Activated CD8-positive, alpha-beta memory T cell treated with anti-CD3 and anti-CD28 coated beads, Interleukin-2, amount 50 U/mL, for 48 hours (primary cell): ENCODE measurements at places on chromosomes 3 and 15.

GRCh38 chr15:38698254-38698653 lies 133.6 kb upstream of the RASGRP1 start:
- no peak for DNase-seq

GRCh38 chr15:85941186-85941855 lies 138.3 kb upstream of the AGBL1 start:
- no peak for DNase-seq

DNA sequence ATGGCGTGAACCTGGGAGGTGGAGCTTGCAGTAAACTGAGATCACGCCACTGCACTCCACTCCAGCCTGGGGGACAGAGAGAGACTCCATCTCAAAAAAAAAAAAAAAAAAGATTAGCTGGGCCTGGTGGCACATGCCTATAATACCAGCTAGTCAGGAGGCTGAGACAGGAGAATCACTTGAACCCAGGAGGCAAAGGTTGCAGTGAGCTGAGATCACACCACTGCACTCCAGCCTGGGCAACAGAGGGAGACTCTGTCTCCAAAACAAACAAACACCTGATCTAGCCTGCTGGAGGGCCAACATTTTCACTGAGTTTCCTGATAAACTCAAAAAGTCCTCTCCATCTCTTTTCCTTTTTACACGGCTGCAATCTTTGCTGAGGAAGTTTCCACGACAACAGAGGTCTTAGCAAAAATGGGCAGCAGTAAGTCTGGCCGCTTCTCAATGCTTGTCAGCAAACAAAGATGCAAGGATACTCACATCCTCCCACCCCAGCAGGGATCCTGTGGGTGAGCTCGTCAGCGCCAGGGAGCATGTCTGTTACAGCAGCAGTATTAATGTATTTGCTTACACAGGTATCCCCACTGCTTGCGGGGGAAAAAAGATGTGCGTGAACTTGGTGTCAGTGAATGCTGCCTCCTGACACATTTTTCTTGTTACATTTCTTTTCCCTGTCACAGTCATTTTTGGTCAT lies 21.0 kb upstream of the CCDC174 start:
- peak; percentile 30 for DNase-seq

GRCh38 chr3:152236716-152237115 lies 32.0 kb upstream of the MBNL1 start:
- no peak for DNase-seq

GRCh38 chr3:45105855-45106671 lies 40.1 kb downstream of the CDCP1 start:
- DNase-seq, result peak; percentile 81

GRCh38 chr15:80350941-80351610 lies 53.1 kb upstream of the ARNT2 start:
- DNase-seq, result no peak

- no peak for DNase-seq
Observed at GRCh38 chr15:32053719-32054118, 23.4 kb downstream of the CHRNA7 start.

DNA sequence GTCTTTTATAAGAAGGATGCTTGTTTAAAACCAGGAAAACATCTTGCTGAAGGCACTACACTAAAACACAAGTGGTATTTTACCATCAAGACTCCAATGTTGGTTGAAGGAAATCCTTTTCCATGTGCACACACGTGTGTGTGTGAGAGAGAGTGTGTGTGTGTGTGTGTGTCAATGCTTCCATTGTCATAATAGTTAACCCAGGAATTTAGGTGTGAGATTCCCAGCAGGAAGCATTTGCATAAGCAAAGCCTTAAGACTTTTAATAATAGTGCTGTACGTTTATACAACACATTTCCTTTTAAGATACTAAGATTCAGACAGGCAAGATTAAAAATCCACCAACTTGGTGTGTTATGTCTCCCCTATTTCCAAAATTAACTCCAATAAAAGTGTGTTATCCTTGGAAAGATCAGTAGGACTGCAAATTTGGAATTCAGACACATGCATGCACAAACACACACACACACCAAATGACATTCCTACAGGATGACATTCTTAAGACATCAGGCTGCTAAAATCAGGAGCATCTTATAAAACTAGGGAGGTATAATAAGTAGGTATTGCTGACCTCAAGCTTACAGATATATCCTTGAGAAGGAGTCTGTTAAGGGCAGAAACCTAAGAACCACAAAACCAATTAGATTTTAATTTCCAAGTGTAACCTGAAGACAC lies 18.3 kb downstream of the LMCD1 start:
- DNase-seq, result no peak

DNA sequence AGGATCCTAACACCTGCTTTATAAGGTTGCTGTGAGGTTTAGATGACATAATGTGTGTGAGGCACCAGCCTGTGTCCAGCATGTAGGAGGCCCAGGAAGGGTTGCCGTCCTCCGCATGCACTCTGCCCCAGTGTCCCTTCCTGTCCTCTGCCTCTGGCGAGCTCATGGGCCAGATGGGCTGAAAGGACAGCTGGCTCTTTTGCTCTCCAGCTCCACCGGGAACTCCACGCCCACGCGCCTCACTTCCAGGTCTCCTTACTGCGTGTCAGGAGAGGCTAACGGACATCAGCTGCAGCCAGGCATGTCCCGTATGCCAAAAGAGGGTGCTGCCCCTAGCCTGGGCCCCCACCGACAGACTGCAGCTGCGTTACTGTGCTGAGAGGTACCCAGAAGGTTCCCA lies 12.2 kb downstream of the MUC20 start:
- DNase-seq, result no peak

- DNase-seq, result no peak
Observed at GRCh38 chr3:127819086-127819485, 3.2 kb downstream of the MGLL start.

GRCh38 chr3:128559486-128560225 lies 66.7 kb upstream of the GATA2 start:
- DNase-seq, result no peak

- DNase-seq, result no peak
Observed at GRCh38 chr3:177459401-177459800, 262.1 kb upstream of the TBL1XR1 start.

DNA sequence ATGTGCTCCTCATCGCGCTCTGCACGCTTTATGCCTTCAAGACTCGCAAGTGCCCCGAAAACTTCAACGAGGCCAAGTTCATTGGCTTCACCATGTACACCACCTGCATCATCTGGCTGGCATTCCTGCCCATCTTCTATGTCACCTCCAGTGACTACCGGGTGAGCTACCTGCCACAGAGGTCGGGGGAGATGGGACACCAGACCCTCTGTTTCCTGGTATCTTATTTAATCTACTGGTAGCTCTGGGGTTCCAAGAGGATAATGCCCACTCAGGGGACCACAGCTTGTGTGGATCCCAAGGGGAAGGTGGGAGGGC lies 9.1 kb downstream of the GRM2 start:
- no peak for DNase-seq

DNA sequence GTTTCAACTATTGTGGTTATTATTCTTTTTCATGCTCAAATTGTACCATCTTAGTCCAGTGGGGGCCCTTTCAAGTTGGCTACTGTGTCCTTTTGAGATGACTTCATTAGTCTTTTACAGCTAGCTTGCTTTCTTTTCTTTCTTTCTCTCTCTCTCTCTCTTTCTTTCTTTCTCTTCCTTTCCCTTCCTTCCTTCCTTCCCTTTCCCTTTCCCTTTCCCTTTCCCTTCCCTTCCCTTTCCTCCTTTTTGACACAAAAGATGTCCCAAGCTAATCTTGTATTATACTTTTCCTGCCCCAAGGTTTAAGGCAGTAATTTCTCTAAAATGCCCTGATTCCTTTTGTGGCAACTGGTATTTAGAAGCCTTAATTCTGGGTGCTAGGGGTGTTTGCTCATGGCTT lies 213.0 kb upstream of the TBC1D5 start:
- no peak for DNase-seq

GRCh38 chr3:146929696-146930095 lies 324.6 kb upstream of the PLSCR5 start:
- no peak for DNase-seq

GRCh38 chr3:150603980-150604319 lies 829 bp downstream of the SELENOT start:
- no peak for DNase-seq

DNA sequence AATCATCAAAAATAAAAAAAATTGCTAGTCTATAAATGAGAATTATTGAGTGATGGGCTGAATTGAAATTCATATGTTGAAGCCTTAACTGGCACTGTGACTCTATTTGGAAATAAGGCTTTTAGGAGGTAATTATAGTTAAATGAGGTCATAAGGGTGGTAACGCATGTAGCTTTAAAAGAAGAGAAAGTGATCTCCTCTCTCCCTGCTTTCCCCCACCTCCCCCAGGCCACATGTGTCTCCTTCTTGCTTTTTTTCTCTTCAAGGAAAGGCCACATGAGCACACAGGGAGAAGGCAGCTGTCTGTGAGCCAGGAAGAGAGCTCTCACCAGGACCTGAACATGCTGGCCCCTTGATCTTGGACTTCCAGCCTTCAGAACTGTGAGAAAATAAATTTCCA lies 48.2 kb upstream of the ARPP19 start:
- DNase-seq, result no peak
